Type B pancreatic cell (in vitro differentiated cells): ENCODE measurements at places on chromosomes 16 and 17. TPM values are rescaled to one million over a fixed set of nuclear protein-coding genes. Genes with fewer than 3 reads are reported as not detected.

DNA sequence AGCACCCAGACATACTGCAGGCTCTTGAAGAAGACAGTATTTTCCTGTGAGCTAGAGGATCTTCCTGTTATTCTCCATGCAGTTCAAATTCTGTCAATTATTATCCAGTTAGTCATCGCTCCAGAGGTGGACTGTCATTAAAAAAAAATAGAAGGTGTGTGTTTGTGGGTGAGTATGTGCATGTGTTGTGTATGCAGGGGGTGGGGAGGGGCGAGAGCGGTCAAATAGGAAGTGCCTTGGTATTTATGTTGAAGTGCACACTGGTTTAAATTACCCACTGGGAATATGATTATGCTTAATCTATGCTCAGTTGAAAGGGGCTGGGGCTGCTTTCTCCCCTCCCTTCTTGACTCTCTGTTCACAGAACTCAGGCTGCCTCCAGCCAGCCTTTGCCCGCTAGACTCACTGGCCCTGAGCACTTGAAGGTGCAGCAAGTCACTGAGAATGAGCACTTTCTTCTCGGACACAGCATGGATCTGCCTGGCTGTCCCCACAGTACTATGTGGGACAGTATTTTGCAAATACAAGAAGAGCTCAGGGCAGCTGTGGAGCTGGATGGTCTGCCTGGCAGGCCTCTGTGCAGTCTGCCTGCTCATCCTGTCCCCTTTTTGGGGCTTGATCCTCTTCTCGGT lies at the start of gene HSD17B2:
HSD17B2 (plus strand) TSS at position 273 of the 632 bp plus-strand sequence; CDS start at position 445, 172 bp downstream.
- DNase-seq = no peak

The PGS1 gene
- 44.7 and 54.8 TPM in 2 replicates for total RNA-seq

GRCh38 chr17:12269751-12270150 lies 249.1 kb downstream of the MAP2K4 start:
- no peak for DNase-seq

GRCh38 chr17:49187301-49187700 lies 23.1 kb downstream of the GNGT2 start:
- no peak for DNase-seq

- DNase-seq = no peak
Observed at GRCh38 chr17:36493956-36494355, 7.5 kb downstream of the ZNHIT3 start.

DNA sequence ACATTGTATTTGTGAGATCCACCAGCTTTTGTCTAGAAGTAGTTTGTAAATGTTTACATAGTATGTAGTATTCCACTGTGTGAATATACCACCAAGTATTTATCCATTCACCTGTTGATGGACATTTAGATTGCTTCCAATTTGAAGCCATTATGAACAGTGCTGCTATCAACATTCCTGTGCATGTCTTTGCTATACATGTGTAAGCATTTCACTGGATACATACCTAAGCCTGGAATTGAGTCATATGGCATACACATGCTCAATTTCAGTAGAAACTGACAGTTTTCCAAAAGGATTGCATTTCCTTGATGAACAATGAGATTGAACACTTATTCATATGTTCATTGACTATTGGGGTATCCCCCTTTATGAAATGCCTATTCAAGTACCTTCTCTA lies 540.6 kb upstream of the SOX9 start:
- no peak for DNase-seq

GRCh38 chr17:75878174-75878998 lies at the start of gene TRIM47:
Gene TRIM47, minus strand, starts transcription at chr17:75878581. Its CDS starts 33 bp downstream, at chr17:75878548.
- DNase-seq = no peak

DNA sequence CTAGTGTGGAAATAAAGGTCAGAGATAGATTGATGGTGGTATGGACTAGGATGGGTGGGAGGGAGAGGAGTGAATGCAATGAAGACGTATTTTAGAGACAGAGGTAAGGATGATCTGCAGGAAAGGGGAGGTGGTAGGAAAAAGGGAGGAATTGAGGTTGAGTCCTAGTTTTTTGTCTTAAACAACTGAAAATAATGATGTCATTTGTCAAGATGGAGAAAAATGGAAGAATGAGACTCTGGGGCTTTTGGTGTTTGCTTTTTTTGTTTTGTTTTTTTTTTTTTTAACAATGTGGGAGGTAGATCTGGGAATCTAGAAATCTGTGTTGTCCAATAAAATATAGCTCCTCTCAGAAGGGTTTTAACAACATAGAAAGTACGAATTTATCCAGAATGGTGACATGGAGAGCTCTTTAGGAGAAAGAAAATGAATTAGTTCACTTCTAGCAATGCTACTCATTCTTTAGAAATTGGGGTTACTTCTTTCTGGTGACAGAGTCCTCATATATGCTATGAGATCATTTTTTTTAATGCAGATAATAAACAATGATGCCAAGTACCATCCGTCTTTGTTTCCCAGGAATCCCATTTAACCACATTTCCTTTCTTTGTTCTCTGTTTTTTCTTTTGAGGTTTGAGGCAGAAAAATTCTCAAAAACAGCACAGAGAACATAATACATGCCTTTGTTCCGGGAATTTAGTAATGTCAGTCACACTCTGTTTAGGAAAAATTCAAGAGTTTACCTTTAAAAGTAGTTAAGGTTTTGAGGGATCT lies 225.3 kb upstream of the COX10 start:
- no peak for DNase-seq

The LRRC37A3 gene
- 9.7 and 21.1 TPM in 2 replicates for total RNA-seq

GRCh38 chr16:35692824-35693223 lies 2233.4 kb downstream of the TP53TG3F start:
- DNase-seq = no peak

DNA sequence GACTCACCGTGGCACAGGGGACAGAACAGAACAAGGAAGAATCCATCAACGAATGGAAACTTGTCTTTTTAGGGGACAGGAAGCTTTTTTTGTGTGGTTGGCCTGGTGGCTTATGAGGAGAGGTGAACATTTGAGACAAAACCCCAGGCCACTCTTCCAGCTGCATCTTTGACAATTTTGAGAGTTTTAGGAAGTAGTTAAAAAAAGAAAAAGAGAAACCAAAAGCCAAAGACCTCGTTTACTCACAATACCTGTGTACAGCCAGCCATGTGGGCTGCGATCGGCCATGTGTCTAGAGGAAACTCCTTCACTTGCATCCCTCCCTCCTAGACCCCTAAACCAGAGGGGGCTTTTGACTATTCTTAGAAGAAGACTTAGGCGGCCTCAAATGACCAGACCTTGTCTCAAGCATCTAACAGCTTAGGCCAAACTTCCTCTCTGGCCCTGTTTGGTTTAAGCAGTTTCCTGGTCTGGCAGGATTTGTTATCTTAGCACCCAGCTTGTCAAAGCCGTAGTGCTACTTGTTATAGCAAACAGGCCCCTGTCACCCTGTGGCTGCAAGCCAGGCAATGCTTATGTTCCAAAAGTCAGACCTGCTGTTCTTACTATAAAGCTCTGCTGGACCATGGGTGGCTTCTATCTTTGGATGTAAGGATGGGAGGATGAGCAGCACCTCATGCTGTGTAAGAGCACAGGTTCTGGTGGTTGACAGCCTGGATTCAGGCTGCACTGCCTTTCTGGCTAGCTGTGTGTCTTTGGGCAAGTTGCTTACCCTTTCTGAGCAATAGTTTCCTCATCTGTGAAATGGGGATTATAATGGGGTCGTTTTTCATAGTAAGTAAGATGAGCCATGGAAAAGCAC lies 17.7 kb downstream of the KSR1 start:
- no peak for DNase-seq

DNA sequence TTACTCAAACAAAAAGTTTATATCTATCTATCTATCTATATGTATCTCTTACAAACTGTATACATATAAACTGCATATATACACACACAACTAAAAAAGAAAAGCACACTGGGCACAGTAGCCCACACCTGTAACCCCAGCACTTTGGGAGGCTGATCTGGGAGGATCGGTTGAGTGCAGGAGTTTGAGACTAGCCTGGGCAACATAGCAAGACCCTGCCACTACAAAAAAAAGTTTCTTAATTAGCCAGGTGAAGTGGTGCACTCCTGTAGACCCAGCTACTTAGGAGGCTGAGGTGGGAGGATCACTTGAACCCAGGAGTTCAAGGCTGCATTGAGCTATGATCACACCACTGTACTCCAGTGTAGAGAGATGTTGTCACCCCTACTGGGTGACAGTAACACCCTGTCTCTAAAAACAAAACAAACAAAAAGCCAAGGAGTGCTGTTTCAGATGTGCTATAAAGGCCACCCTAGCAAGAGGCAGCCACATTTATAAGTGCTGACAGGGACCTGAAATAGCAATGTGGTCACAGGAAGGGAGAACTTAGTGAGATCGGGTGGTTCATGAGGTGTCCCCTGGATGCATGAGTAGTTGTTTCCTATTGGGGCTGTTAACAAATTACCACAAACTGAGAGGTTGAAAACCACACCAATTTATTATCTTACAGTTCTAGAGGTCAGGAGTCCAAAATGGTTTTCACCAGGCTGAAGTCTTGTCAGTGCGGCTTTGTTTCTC lies 4.8 kb downstream of the CD2BP2 start:
- no peak for DNase-seq

The ENKD1 gene
- total RNA-seq = 12.2 and 18.8 TPM in 2 replicates

GRCh38 chr17:49204516-49204915 lies 5.9 kb downstream of the GNGT2 start:
- DNase-seq = no peak

GRCh38 chr17:39709319-39709997 lies 9.6 kb downstream of the ERBB2 start:
- DNase-seq = no peak

DNA sequence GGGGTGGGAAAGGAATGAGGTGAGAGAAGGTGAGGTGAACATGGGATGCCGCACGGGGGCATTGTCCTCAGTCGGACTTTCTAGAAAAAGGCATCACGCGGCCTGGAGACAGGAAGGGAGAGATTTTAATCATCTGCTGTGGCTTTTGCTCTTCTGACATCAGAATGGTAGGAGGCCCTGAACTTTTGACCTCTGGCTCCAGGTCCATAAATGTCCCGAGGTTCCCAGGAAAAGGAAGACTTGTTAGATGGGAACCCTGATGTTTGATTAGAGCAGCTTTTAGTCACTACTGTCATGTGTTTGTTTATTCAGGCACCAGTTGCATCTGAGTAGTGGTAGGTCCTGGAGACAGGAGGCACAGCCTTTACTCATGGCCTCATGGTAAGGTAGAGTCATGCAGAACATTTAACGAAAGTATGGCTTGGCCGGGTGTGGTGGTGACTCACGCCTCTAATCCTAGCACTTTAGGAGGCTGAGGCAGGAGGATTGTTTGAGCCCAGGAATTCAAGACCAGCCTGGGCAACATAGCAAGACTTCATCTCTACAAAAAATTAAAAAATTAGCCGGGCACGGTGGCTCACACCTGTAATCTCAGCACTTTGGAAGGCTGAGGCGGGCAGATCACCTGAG lies 203.1 kb downstream of the MSI2 start:
- DNase-seq = no peak

The ABCA8 gene
- total RNA-seq = 0.43 and 4.7 TPM in 2 replicates

The GPR139 gene
- total RNA-seq = not detected in 2 replicates

DNA sequence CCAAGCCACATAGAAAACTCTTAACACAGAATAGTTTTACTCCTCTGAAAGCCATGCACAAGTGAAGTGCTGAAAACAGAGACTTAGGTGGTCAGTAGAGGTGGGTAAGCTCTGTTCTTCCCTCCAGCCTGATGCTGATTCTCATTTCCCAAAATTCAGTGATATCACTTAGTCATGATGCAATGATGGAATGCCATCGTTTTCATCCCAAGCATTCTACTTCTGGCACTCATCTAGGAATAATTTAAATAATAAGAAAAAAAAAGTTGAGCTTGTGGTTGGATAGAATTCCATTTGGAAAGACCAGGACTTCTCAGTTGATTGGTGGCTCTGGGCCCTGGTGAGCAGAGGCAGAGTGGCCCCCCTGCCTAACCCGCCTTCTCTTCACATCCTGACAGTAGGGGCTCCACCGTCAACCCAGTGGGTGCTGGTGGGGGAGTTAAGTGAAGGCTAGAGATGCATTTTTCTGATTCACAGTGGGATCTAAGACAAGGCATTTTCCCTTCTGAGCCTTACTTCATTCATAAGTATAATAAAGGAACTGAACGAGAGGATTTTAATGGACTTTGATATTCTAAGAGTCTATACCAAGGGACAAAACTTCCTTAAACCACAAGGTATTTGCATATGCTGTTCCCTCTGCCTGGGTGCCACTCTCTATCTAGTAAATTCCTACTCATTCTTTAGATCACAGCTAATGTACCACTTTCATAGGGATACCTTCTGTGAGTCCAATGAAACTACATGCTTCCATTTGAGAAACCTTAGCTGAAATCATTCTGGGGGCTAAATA lies 310.3 kb upstream of the DYNLRB2 start:
- no peak for DNase-seq

DNA sequence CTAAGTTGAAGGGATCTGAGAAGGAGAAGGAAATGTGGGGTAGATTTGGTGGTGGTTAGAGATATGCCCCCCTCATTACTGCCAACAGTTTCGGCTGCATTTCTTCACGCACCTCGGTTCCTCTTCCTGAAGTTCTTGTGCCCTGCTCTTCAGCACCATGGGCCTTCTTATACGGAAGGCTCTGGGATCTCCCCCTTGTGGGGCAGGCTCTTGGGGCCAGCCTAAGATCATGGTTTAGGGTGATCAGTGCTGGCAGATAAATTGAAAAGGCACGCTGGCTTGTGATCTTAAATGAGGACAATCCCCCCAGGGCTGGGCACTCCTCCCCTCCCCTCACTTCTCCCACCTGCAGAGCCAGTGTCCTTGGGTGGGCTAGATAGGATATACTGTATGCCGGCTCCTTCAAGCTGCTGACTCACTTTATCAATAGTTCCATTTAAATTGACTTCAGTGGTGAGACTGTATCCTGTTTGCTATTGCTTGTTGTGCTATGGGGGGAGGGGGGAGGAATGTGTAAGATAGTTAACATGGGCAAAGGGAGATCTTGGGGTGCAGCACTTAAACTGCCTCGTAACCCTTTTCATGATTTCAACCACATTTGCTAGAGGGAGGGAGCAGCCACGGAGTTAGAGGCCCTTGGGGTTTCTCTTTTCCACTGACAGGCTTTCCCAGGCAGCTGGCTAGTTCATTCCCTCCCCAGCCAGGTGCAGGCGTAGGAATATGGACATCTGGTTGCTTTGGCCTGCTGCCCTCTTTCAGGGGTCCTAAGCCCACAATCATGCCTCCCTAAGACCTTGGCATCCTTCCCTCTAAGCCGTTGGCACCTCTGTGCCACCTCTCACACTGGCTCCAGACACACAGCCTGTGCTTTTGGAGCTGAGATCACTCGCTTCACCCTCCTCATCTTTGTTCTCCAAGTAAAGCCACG lies 28.3 kb downstream of the STH start:
- no peak for DNase-seq

The ZNF18 gene
- 7.3 and 8.2 TPM in 2 replicates for total RNA-seq
